ENCODE measurements at places on chromosomes 13 and 19. TPM values are rescaled to one million over a fixed set of nuclear protein-coding genes. Genes with fewer than 3 reads are reported as not detected.

Gene PTPRH
- 1.1 TPM for total RNA-seq

GRCh38 chr19:1970806-1971502 is 30.0 kb downstream of the CSNK1G2 start:
- DNase-seq, result no peak

Gene POP4
- total RNA-seq, result 53.5 TPM

DNA sequence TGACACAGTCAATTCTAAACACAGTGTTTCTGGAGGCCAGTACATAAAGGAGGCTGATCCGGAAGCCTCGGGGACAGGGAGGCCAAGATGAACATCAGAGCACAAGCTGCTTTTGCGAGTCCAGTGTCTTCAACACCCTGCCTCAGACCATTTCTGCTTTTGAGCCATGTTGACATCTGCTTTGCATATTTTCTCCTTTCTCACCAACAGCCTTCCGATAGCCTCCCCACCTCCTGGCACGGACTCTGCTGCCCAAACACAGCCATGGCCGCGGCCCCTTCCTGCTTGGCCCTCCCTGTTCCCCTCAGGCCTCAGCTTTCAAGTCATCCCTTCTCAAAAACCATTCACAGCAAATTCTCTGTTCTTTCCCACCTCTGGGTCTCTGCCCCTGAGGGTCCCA is 3.6 kb downstream of the LRRC25 start:
- no peak for DNase-seq

DNA sequence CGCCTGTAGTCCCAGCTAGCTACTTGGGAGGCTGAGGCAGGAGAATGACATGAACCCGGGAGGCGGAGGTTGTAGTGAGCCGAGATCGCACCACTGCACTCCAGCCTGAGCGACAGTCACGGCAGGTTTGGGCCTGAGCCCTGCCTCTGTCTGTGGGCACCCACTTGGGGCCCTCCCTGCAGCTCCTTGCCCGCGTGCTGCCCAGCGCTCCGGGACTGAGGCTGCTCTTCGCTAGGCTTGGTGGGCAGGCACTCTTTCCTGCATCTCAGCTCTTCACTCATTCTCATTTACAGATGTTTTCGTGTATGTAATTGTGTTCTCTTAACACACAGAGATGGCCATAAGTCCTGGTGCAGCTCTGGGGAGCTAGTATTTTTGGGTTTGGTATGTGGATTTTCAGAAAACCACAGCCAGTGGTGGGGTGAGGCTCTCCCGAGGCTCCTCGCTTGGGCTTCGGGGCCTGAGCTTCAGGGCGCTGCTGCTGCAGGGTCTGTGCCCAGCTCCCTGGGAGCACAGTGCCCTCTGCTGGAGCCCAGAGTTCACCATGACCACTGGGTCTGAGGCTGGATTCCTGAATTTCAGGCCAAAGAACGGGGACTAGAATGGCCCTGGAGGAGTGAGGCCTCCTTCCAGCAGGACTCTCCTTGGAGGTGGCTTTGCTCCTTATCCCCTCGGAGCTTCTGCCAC is 15.2 kb downstream of the UPF1 start:
- no peak for DNase-seq

Gene FUT1
- 3.0 TPM for total RNA-seq

DNA sequence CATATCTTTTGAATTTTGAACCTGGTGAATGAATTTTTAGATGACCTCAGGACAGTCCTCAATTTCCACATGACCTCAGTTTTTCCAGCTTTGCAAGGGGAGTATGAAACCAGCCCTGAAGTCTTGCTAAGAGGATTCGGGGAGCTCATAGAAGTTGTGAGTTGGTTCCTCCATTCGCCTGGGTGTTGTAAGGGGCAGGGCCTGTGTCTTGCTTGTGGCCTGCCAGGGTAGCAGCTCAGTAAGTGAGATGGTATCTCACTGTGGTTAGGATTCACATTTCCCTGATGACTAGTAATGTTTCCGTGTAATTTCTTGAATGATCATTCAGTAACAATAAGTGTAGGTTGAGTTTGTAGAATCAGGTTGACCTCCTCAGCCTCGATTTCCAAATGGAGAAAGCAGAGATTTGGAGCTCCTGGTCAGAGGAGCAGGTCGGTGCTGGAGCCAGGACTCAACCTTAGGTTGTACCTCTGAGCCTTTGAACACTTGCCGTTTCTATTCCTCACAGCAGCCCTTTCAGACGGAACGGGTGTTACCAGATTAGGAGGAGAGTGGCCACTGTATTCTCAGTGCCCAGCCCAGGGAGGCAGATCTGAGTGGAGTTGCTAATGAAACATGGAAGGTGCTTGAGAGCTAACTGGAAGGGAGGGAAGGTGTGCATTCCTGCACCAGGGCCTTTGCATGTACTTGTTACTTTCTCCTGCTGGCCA is 14.6 kb downstream of the NACC1 start:
- no peak for DNase-seq

DNA sequence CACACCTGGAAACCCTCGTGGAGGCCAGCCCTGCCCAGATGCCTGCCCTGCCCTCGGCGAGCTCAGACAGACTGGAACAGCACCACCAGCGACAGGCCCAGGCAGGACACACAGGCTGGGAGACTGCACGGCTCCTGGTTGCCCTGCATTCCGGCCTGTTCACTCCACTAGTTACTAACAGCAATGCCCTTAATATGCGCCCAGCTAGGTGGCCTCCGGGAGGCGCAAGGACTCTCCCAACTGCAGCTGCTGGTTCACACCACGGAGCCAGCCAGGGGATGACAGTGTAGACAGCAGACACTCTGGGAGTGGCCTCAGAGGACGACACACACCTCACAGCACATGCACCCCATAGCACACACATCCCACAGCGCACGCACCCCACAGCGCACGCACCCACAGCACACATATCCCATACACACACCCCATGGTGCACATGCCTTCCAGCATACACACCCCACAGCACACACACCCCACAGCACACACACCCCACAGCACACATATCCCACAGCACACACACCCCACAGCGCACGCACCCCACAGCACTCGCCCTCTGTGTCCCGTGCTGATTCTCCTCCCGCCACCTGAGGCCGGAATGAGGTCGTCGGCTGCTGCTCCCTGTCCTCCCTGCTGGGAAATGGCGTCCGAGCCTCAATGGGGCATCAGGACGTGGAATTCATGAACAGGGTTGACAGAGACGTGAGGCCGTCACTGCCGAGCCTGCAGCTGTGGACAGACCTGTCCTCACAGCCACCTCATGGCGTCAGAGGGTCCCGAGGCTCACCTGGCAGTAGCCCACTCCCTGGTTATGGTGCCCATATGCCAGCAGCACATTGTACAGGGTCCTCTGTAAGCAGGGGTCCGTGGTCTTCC is 13.6 kb downstream of the GRTP1 start:
- DNase-seq, result no peak

Gene GGACT
- total RNA-seq, result 5.2 TPM

- DNase-seq, result no peak
Measured at GRCh38 chr13:74768521-74769085, 634.4 kb upstream of the KLF12 start.

GRCh38 chr19:19105365-19106055 is 32.8 kb downstream of the TMEM161A start:
- DNase-seq, result no peak

Gene ETV2
- total RNA-seq, result not detected

- DNase-seq, result no peak
Measured at GRCh38 chr19:18611327-18612050, 1.2 kb upstream of the TMEM59L start.

DNA sequence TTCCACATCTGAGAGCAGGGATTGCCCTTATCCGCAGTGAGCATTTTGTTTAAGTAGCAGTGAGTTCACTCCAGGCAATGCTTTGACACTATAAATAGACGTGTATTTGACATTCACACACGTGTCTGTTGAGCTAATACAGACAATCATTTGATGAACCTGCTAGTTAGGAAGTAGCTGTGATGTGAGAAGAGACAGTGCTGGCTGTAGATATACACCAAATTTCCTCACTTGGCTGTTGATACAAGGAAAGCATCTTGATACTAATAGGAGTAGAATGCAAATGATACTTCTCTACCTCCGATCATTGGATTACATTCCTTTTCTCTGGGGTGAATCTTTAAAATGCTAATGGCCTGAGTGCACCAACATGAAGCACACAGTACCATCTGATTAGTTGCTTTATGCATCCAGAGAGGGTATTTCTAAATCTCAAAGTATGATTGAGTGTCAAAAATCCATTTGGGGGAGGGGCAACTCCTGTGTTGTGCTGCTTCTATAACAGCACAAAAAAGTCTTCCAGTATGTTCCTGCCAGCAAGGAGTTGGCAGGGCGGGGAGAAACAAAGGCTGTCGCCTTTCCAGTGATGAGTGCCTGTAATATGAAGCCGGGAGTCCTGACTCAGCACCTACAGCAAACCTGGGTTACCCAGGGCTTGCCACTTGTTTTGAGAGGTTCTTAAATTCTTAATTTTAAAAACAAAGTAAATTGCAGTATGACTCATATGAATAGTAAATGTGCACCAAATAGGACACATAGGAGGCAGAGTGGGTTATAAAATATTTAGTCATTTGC is 7.0 kb downstream of the CUL4A start:
- no peak for DNase-seq

GRCh38 chr19:5718579-5719273 is 1.2 kb downstream of the LONP1 start:
- peak; percentile 52 for DNase-seq

GRCh38 chr13:95643571-95643935 is 953 bp downstream of the DZIP1 start:
- DNase-seq, result no peak

GRCh38 chr19:17468302-17469091 is 1.8 kb upstream of the SLC27A1 start:
- DNase-seq, result no peak

- DNase-seq, result no peak
Measured at GRCh38 chr13:102904408-102904862, 58.6 kb downstream of the ERCC5 start.

DNA sequence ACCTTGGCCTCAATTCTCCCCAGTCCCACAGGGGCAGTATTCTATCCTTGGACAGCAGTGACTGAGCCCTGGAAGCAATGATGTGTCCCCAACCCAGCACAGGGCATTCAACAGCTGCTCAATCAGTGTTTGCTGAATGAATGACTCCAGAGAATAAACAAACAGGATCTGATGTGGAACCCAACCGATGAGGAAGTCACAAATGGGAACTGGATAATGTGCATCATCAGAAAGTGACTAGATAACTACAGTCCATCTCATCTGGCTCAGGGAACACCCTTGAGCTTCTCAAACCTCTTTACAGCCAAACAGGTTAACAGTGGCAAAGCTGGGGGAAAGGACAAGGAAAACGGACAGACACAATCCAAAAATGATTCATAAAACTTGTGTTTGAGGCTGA is 8.2 kb downstream of the SLC25A30 start:
- no peak for DNase-seq

Gene DHX34
- total RNA-seq, result 11.5 TPM

All from epithelial cell of proximal tubule (primary cell).